Astrocyte of the spinal cord (primary cell): ENCODE measurements at places on chromosomes 2 and 18.
A peak's percentile ranks its signal among the peaks of the same experiment; 100 is the strongest.

DNA sequence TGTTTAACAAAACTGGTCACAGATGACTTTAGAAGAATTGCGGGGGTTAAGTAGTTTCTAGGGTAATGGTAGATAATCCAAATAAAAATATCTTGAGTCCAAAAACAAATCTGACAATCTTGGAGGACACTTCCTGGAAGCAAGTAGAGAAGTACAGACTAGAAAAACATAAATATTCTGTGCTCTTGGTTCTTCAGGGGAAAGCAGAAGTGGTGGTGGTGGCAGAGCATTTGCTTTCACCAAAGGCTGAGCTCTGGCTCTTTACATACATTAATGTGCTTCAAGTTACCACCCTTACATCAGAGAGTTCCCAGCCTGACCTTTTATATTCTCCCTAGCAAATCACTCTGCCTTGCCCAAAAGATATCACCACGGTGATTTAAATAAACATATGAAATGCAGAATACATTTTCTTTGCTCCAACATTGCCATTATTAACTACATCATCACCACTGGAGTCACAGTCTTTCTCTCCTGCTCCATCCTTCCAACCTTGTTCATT is 15.3 kb downstream of the PDE11A start:
- DNase-seq: no peak

GRCh38 chr2:58856100-58856499 is 615.0 kb upstream of the FANCL start:
- no peak for DNase-seq

DNA sequence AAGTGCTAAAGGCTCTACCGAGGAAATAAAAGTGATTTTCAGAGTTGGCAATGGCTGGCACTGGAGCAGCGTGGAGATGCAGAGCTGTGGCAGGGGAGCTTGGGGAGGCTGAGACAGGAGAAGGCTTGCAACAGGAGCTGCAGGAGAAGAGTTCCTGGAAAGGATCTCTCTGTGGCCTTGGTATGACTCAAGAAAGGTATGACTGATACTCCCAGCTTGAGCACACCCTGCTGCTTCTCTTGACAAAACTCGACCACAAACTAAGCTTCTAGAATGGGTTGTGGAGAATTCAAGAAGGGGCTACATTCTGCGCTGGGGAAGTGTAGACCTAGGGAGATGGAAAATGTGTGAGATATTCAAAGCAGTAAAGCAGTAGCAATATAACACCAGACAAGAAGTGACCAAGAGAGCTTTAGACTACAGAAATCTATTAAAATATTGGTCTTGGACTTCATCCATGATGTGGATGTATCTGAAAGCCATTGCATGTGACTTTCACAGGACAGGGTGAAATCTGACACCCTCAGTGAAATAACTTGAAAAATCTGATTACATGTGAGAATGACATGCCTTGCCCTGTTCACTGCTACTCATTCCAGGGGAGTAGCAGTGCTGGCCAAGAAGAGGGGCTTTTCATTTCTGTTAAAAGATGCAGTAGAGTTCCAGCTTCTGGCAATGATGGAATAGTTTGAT is 41.5 kb downstream of the SUCLG1 start:
- DNase-seq: peak; percentile 56

- DNase-seq: no peak
Observed at GRCh38 chr2:219515874-219516629, 1.8 kb downstream of the ASIC4 start.

- DNase-seq: no peak
Observed at GRCh38 chr2:85656468-85656867, 11.5 kb downstream of the SFTPB start.
